ENCODE measurements at places on chromosomes 2 and 18.

GRCh38 chr18:70072678-70073077, 125.0 kb upstream of the CD226 start:
- no peak for DNase-seq

DNA sequence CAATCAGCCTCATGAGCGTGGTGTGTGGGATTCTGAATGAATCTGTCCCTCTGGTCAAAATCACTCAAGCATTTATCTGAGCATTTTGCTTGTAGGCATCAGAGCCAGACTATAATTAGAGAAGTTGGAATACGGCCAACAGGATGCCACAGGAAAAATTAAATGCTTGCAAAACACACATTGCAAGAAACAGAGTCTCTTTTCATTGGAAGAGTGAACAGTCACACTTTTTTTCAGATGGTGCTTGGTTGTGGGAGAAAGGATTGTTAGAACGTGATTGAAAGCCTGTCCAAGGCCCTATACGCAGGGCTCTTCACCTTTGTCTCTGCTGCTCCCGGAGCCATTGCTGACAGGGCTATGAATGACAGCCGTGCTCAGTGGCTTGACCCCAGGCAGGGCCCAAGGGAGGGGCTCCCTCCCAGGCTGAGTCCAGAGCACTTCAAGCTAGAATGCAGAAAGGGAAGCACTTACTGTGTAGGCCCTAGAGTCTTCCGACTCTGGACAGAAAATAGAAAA, 59.8 kb downstream of the SNTG2 start:
- no peak for DNase-seq

DNA sequence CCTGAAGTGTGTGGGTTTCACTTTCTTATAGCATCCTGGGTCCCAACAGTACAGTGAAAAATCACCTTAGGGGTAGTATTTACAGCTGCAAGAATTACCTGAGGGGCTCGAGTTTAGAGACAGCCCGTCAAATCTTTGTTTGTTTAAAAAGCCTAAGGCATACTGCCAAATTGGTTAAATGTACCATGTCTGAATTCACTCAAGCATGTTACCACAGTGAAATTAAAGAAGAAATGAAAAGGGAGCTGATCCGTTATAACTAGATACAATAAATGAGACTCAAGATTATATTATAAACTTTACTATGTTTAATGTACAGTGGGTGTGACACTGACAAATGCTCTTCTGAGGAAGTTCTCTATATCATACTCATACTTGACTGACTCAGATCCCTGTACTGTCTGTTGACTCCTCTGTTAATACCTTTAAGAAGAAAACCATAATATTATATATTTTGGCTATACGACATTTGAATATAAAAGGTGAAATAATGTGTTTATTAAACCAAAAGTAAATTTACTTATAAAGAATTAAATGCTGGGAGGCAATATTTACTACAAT, 107.3 kb downstream of the TMEFF2 start:
- no peak for DNase-seq

DNA sequence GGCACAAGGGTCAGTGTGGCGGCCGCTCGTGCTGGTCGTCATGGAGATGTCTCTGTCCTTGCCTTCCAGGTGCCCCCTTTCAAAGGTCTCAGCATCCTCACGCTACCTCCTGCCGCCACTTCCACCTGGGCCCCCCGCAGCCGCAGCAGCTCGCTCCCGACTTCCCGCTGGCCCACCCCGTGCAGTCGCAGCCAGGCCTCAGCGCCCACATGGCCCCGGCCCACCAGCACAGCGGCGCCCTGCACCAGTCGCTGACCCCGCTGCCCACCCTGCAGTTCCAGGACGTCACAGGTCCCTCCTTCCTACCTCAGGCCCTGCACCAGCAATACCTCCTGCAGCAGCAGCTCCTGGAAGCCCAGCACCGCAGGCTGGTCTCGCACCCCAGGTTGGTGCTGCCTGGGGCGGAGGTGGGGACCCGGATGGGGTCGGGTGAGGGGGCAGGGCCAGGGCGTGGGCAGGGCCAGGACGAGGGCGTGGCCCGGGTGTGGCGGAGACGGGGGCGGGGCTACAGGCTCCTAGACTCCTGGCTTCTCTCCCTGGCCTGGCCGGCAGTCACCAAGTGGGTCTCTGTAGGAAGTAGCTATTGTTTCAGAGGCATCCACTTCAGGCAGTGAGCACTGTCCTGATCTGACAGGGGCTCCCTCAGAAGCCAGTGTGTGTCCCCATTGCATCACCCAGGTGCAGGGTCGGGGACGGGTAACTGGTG, 223.7 kb downstream of the LOXHD1 start:
- no peak for DNase-seq

DNA sequence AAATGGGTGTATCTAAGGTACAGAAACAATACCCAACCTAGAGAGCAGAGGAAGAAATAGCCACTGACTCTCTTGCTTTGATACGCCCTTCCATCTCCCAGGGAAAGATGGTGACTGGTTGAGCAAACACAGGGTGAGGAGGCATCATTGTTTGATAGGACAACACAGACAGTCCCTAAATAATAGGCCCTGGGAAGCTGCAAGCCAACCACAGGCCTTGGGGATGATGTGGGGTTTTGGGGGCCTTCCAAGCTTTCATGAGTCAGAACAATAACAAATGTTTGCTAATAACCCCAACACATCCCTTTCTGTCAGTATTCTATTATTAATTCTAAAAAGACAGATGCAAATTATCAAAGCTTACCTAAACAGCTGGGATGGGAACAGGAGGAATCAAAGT, 9.8 kb downstream of the LGALSL start:
- DNase-seq: no peak

- DNase-seq: no peak
Observed at GRCh38 chr2:38323623-38324022, 53.5 kb downstream of the ATL2 start.

GRCh38 chr2:88049622-88050021, 6.0 kb downstream of the KRCC1 start:
- no peak for DNase-seq

- no peak for DNase-seq
Observed at GRCh38 chr18:49305688-49306336, 154.6 kb downstream of the DYM start.

DNA sequence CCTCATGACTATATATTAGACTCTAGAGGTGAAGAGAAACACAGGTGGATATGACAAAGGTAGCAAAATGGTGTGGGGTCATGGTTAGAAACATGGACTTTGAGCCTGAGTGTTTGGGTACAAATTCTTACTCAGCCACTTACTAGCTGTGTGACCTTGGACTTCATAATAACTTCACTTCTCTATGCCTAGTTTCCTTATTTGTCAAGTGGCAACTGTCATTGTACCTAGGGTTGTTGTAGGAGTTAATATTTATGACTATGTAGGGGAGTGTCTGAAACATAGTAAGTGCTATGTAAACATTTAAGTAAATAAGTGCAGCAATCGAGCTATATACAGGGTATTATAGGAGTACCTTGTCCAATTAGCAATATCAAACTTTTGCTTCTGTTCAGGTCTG, 49.7 kb upstream of the RAPH1 start:
- no peak for DNase-seq

DNA sequence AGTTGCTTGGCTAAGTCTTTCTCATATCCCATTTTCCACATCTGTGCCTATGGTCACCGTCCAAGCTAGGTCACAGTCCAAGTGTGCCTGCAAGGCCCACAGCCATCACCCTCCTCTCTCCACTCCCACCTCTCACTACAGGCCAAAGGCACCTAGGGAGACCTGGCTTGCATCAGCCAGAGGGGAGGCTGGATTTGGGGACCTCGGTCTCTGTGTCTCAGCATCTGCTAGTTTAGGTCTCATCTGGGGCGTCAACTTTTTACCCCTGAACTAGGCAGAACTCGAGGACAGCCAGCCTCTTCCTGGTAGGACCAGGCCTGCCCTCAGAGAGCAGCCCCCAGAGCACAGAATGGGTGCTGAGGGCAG, 217.1 kb downstream of the DYSF start:
- DNase-seq: no peak

GRCh38 chr2:213090772-213091171, 60.6 kb downstream of the IKZF2 start:
- DNase-seq: no peak

- DNase-seq: no peak
Observed at GRCh38 chr2:88250404-88250803, 80.3 kb downstream of the THNSL2 start.

DNA sequence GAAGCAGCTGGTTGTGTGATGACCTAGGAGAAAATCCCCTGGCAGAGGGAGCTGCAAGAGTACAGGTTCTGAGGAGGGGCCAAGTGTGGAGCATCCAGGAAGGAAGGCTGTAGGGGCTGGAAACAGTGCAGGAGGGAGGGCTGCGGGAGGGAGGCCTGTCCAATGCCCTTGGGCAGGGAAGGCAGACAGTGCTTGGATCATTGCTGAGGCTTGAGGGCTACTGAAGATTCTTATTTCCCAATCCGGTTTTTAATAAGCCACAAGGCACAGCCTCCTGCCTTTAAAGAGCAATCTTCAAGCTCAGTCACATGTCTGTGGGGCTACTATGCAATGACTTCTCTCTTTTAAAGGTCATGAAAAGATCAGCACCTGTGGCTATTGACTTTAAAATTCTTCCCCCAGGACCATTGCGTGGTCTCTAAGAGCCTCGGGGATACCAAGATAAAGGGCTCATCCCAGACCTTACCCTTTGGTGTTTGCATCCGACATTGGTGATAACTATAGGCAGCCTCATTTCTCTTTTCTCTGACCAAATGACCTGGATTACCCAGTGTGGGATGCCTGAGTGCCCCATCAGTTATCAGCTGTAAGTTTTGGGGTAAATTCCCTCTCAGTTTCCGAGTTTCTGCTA, 149.6 kb downstream of the DOCK10 start:
- no peak for DNase-seq

DNA sequence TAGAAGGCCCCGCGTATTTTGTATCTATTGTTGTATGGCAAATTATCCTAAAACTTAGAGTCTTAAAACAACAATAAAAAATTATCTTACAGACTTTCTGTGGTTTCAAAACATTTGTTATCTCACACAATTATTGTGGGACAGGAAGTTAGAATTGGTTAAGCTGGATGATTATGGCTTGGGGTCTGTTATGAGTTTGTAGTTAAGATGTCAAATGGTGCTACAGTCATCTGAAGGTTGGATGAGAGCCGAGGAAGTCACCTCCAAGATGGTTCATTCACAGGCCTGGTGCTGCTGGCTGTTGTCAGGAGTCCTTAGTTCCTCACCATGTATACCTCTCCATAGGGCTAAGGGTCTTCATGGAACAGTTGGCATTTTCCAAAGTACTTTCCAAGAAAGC, 175.6 kb upstream of the FANCL start:
- DNase-seq: no peak

GRCh38 chr2:68727683-68728375, 6.8 kb upstream of the ARHGAP25 start:
- DNase-seq: no peak

GRCh38 chr2:205946226-205946625, 139.7 kb downstream of the INO80D start:
- DNase-seq: no peak

GRCh38 chr2:105427485-105427884, 28.6 kb upstream of the FHL2 start:
- no peak for DNase-seq

- DNase-seq: no peak
Observed at GRCh38 chr2:47259829-47260228, 104.7 kb upstream of the STPG4 start.

DNA sequence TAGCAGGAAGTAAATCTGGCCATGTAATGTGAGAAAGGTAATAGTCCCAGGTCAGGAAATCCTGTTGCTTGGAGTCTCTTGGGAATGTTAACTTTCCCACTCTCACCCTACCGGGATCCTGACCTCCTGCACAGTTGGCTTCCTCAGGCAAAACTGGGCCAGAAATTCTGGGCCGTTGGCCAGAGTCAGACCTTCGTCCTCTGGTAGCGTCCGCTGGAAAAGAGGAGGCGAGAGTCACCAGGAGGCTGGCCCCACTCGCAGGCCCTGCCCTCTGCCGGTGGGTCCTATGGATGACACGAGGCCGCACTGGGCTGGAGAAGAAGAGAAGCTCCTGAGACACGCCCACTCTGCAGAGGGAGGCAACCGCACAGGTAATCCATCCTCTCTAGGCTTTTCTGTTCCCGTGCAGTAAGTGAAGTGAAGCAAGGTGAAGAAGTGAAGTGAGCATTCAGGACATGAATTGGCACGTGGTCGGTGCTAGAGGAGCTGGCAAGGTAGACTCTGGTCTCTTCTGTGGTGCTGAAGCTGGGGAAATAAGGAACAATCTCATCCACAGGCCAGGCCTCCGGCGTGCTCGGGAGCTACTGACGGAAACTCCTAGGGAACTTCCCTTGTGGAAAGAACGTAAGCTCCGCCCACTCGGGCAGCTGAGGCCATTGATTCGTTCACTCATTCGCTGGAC, 182.7 kb upstream of the GLI2 start:
- peak; percentile 14 for DNase-seq

DNA sequence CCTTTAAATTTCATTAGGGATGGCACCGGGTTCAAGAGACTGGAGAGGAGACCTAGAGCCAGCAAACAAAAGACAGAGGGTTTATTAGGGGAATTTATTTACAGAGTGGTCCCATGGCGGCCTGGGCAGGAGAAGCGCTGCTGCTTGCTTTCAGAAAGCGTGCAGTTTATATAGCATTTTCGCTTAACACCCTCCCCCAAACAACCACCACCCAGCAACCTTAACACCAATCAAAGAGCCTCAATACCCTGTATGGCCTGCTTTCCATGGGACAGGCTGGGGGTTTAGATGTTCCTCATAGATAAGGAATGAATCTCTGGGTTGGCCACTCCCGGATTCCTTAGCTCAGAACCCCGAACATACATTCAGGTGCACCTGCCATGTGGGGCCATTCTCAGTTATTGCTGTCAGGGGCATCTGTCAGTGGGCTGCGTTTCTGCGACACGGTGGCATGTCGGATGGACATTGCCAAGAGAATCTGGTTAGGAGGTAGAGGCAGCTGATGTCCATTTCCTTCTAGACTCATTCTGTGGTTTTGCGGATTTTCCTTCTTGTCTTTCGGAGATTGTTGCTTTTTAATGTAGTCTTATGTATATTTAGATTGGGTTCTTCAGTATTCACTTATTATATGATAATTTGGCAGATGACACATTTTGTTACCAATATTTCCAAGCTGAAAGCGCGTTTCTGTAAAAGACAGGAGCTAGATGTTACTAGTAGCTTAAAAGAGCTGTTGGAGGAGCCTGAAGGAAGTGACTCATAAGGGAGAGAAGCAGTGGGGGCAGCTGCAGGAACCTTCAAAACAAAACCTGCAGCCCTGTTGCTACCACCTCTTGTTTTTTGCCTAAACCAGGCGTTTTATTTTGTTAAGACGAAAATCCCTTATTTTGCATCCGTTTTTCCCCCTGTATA, 7.2 kb downstream of the AGAP1 start:
- DNase-seq: no peak

DNA sequence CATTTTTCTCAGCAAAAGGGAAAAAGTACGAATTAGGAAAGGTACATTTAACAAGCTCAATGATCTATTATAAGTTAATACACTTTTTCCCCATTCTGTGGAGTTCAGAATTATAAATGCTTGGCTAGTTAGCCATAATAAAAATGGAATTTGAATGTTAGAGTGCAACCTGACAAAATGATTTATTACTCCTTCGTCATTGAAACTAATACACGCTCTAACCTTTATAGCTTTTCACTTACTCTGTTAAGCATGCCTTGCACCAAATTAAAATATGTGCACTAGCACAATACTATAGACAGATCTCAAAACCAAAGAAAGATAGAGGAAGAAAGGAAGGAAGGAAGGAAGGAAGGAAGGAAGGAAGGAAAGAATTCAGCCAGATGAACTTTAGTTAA, 46.1 kb upstream of the FRZB start:
- no peak for DNase-seq

GRCh38 chr2:61537277-61537949, 743 bp downstream of the XPO1 start:
- no peak for DNase-seq
